Spleen (tissue), 13 donors: ENCODE measurements at places on chromosomes 1 and 21. TPM values are rescaled to one million over a fixed set of nuclear protein-coding genes. Genes with fewer than 3 reads are reported as not detected.

Gene CFHR1
- 0.59 TPM for total RNA-seq

- H3K4me3 ChIP-seq, result no peak overlapping the region
- peaks cover 7% of the 10 kb centered on the region for H3K4me1 ChIP-seq
- no peaks in the 10 kb centered on the region for H3K36me3 ChIP-seq
Measured at GRCh38 chr1:53391296-53391695, 63.4 kb upstream of the LRP8 start.

GRCh38 chr1:231808990-231809389 is 182.4 kb downstream of the DISC1 start:
- H3K27me3 ChIP-seq, result no peaks in the 10 kb centered on the region
- H3K36me3 ChIP-seq, result no peaks in the 10 kb centered on the region
- DNase-seq, result no peak

- H3K36me3 ChIP-seq, result peaks cover 42% of the 10 kb centered on the region
- peak overlapping the region; percentile 91 for H3K27ac ChIP-seq
- peak; percentile 86 for DNase-seq
- H3K4me1 ChIP-seq, result peaks cover 42% of the 10 kb centered on the region
- peak overlapping the region; percentile 66 for H3K4me3 ChIP-seq
Measured at GRCh38 chr1:28329395-28330153, 734 bp downstream of the MED18 start.

Gene METTL25B
- total RNA-seq, result 41.1 TPM

GRCh38 chr1:204977318-204977717 is 65.7 kb upstream of the CNTN2 start:
- H3K27me3 ChIP-seq, result no peaks in the 10 kb centered on the region
- H3K36me3 ChIP-seq, result no peaks in the 10 kb centered on the region
- no peak for DNase-seq
- no peak overlapping the region for H3K4me3 ChIP-seq

DNA sequence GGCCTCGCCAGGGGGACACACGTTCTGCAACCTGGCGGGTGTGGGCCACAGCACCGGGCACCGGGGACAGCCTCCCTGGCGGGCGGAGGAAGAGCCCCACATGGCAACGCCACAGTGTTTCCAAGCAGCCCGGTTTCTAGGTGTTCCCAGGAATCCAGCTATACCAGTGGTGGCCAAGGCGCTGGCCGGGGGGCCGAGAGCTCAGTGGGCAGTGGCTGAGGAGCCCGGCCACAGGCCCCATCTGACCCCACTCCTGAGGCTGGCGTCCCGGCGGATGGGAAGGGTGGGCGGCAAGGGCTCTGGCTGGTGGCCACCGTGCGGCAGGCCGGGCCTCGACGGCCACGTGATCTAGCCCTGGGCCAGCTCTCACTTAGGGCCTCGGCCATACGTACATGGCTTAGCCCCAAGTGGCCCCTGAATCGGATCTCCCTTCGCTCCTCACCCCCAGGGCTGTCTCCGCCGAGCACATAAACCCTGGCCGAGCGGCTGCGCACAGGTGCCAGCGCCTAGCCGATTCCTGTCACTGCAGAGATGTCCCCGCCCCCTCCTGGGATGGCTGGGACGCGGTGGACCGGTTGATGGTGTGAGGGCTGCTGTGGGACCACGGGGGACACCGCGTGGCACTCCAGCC is 68.7 kb downstream of the MORN1 start:
- no peak overlapping the region for H3K4me3 ChIP-seq
- DNase-seq, result no peak
- H3K4me1 ChIP-seq, result no peaks in the 10 kb centered on the region
- H3K27me3 ChIP-seq, result peaks cover 28% of the 10 kb centered on the region
- no peaks in the 10 kb centered on the region for H3K36me3 ChIP-seq

GRCh38 chr1:173093691-173094445 is 43.1 kb upstream of the TNFSF18 start:
- no peak overlapping the region for H3K27ac ChIP-seq
- H3K36me3 ChIP-seq, result no peaks in the 10 kb centered on the region
- no peaks in the 10 kb centered on the region for H3K4me1 ChIP-seq

- no peak overlapping the region for H3K4me3 ChIP-seq
- no peaks in the 10 kb centered on the region for H3K4me1 ChIP-seq
- no peaks in the 10 kb centered on the region for H3K27me3 ChIP-seq
- H3K36me3 ChIP-seq, result peaks cover 81% of the 10 kb centered on the region
Measured at GRCh38 chr21:44394733-44395132, 41.3 kb downstream of the TRPM2 start.

DNA sequence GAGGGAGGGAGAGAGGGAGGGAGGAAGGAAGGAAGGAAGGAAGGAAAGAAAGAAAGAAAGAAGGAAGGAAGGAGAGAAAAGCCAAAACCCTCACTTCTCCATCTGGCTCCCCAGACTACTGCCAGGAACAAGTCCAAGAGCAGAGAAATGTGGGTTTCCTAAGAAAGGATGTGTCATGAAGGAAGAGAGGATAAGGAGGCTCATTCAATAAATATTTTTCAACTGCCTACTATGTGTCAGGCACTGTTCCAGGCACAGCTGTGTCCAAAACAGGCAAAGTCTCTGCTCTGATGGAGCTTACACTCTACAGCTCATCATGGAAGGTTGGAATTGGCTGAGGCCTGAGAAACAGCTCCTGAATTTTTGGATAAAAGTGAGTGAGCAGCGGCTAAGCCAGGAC is 42.6 kb upstream of the ATP2B4 start:
- no peaks in the 10 kb centered on the region for H3K36me3 ChIP-seq
- no peak overlapping the region for H3K27ac ChIP-seq
- no peaks in the 10 kb centered on the region for H3K4me1 ChIP-seq
- H3K27me3 ChIP-seq, result no peaks in the 10 kb centered on the region
- no peak overlapping the region for H3K4me3 ChIP-seq

GRCh38 chr1:247299723-247300381 is 31.8 kb downstream of the ZNF496 start:
- H3K27me3 ChIP-seq, result no peaks in the 10 kb centered on the region
- H3K4me3 ChIP-seq, result no peak overlapping the region
- no peaks in the 10 kb centered on the region for H3K4me1 ChIP-seq
- H3K36me3 ChIP-seq, result no peaks in the 10 kb centered on the region
- H3K27ac ChIP-seq, result no peak overlapping the region

Gene GNG4
- total RNA-seq, result 0.17 TPM

DNA sequence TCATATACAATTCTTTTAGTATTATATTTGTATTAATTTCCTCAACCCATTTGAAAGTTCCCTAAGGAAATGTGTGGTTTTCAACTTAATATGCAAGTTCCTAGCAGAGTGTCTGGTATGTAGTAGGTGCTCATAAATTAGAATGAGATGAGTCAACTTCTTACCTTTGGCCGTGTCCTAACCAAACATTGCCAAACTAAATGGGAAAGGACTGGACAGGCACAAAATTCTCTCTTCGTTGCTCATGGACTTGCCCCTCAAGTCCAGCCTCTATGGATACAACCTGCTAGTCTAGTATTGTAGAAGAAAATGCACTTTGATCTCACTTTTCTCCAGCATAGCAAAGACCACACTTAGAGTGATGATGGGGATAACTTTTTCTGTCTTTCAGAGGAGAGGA is 11.6 kb upstream of the MRPS14 start:
- H3K27me3 ChIP-seq, result no peaks in the 10 kb centered on the region
- H3K36me3 ChIP-seq, result no peaks in the 10 kb centered on the region
- DNase-seq, result no peak
- no peak overlapping the region for H3K4me3 ChIP-seq
- no peaks in the 10 kb centered on the region for H3K4me1 ChIP-seq

DNA sequence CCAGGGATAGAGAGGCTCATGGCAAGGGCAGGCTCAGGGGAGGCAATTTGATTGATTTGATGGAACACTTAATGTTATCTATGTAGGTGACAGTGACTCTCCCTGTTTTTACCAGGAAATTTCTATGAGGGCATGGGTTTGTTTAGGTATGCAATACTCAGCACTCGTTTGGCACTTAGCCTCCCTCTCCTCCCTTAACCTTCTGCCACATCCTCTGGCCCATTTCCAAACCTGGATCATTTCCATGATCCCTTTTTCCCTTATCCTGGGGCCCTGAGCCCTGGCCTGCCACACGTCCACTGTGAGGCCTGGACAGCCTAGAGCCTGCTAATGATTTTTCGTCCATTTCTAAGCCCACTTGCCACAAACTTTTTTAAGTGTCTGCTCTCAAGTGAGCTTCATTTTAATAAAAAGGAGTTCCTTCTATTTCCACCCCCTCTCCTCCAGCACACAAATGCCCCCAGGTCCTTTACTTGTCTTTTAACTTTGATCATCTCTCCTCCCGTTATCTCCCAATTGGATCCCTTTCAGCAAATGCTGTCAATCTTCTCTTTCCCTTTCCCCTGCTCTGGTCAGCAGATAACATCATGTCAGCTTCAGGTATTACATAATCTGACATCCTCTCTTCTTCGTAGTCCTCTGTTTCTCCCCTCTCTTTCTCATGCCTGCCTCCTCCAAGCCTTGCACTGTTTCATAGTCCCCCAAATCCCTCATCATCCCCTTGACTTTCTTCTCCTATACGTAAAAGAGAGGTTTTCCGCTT is 37.8 kb upstream of the GADD45A start:
- peaks cover 16% of the 10 kb centered on the region for H3K4me1 ChIP-seq
- no peak for DNase-seq
- no peak overlapping the region for H3K27ac ChIP-seq
- H3K4me3 ChIP-seq, result no peak overlapping the region
- no peaks in the 10 kb centered on the region for H3K36me3 ChIP-seq
- H3K27me3 ChIP-seq, result no peaks in the 10 kb centered on the region

GRCh38 chr1:53066891-53067738 is 5.1 kb downstream of the PODN start:
- H3K27ac ChIP-seq, result no peak overlapping the region
- peaks cover 31% of the 10 kb centered on the region for H3K27me3 ChIP-seq
- H3K4me1 ChIP-seq, result peaks cover 12% of the 10 kb centered on the region
- no peaks in the 10 kb centered on the region for H3K36me3 ChIP-seq
- no peak overlapping the region for H3K4me3 ChIP-seq
- DNase-seq, result no peak

GRCh38 chr1:4268262-4268888 is 368.3 kb upstream of the C1orf174 start:
- no peaks in the 10 kb centered on the region for H3K27me3 ChIP-seq
- H3K27ac ChIP-seq, result no peak overlapping the region
- no peak overlapping the region for H3K4me3 ChIP-seq
- H3K36me3 ChIP-seq, result no peaks in the 10 kb centered on the region

Gene FTCD
- not detected for total RNA-seq

- DNase-seq, result no peak
- no peaks in the 10 kb centered on the region for H3K27me3 ChIP-seq
- no peaks in the 10 kb centered on the region for H3K36me3 ChIP-seq
- H3K4me1 ChIP-seq, result peaks cover 14% of the 10 kb centered on the region
- no peak overlapping the region for H3K4me3 ChIP-seq
Measured at GRCh38 chr1:160066829-160067745, 2.9 kb downstream of the KCNJ10 start.

Gene IL10
- total RNA-seq, result 3.0 TPM

Gene PDC
- total RNA-seq, result not detected

DNA sequence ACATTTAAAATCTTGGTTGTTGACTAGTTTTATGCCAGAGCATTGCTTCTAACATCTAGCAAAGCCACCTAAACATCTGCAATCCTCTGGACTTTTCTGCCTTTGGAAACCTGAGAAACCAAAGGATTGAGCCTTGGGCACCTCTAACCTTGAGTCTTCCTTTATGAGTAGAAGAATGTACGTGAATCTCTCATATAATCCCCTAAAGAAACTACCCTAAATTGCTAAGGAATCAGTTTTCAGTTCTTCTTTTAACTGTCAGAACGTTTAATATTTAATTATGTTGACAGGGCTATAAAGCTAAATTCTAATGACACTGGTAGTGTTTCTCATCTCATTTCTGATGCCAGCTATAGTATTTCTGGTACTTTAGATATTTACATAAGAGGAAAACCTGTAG is 997.3 kb downstream of the AMY1C start:
- no peaks in the 10 kb centered on the region for H3K36me3 ChIP-seq

GRCh38 chr1:221093903-221094791 is 214.9 kb downstream of the HLX start:
- peaks cover 26% of the 10 kb centered on the region for H3K4me1 ChIP-seq
- H3K36me3 ChIP-seq, result no peaks in the 10 kb centered on the region
- H3K27ac ChIP-seq, result no peak overlapping the region
- no peak overlapping the region for H3K4me3 ChIP-seq
- no peaks in the 10 kb centered on the region for H3K27me3 ChIP-seq
- DNase-seq, result no peak

Gene HIVEP3
- total RNA-seq, result 21.2 TPM

DNA sequence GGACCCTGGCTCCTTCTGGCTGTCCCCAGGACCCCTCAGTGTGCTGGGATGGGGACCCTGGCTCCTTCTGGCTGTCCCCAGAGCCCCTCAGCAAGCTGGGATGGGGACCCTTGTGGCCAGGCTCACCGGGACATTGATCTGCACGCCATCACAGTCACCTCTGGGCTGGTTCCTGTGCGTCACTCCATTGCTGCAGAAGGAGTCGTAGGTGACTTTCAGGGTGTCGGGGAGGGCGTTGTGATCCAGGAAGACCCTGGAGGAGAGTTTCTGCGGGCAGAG is 19.7 kb upstream of the PTTG1IP start:
- H3K4me1 ChIP-seq, result peaks cover 12% of the 10 kb centered on the region
- H3K27me3 ChIP-seq, result no peaks in the 10 kb centered on the region
- no peak overlapping the region for H3K4me3 ChIP-seq
- peak overlapping the region; percentile 31 for H3K27ac ChIP-seq

DNA sequence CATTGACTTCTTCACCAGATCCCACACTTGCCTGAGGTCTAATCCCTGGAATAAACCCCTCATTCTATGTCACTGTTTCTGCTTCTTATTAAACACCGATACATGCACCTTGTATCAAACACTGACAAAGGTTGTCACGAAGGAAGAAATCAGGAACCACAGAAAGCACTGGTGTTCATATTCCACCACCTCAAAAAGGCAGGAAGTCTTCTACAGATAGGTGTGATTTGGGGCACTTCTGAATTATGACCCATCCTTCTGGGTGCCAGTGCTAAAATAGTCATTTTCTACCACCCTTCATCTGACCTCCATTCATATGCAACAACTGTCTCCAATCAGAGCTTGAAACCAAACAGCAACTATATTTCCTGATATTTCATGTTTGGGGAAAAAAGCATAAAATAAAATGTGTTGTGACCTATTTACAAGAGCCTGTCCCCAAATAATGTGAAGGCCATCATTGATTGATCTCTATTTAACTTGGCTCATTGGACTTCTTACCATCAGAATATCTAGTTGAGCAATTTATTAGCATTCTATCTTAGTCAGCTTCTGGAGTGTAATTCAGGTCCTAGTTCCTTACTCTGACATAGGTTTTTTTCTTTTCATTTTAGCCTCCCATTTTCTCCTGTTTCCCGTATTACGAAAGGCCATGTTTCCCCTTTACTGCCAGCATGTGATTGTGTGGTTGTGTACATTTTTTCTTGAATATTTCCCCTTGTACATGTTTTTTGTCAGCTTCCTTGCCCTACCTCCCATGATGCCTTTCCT is 43.1 kb downstream of the DUSP10 start:
- H3K4me1 ChIP-seq, result peaks cover 6% of the 10 kb centered on the region
- H3K36me3 ChIP-seq, result peaks cover 27% of the 10 kb centered on the region
- H3K4me3 ChIP-seq, result no peak overlapping the region
- H3K27me3 ChIP-seq, result no peaks in the 10 kb centered on the region
- H3K27ac ChIP-seq, result no peak overlapping the region
- no peak for DNase-seq

DNA sequence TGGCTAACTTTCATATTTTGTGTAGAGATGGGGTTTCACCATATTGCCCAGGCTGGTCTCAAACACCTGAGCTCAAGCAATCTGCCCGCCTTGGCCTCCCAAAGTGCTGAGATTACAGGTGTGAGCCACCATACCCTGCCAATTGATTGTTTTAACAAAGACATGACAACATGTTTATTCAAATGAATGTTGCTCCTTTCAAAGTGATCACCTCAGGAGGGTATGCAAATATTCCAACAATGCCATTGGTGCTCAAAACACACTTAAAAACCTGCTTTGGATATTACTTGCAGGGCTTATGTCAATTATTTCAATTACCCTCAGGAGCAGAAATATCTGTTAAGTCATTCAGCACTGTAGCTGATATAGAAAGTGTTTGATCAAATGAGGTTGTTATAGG is 7.9 kb downstream of the LAX1 start:
- H3K4me3 ChIP-seq, result no peak overlapping the region
- no peaks in the 10 kb centered on the region for H3K36me3 ChIP-seq
- no peaks in the 10 kb centered on the region for H3K27me3 ChIP-seq
- H3K4me1 ChIP-seq, result peaks cover 5% of the 10 kb centered on the region
